NB4 (cell line): ENCODE measurements at places on chromosomes 1 and 21.
A peak's percentile ranks its signal among the peaks of the same experiment; 100 is the strongest.

DNA sequence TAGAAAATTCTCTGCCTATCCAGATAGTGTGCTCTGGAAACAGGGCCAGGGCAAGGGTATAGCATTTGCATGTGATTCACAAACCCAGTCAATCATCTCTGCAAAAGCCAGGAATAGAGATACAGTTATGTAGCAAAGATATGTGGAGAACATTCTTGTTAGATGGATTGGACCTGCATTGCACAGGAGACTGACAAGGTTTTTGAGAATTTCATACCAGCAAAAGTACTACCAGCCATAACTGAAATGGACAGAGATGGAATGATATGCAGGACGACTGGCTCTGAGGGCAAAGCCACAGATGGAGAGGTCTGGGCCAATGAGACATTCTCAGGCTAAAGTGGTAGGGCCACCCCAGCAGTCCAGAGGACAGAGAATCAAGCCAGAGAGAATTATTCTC, 24.7 kb downstream of the SCMH1 start:
- DNase-seq = no peak

- DNase-seq = no peak
Observed at GRCh38 chr1:230120289-230120920, 53.4 kb downstream of the GALNT2 start.

DNA sequence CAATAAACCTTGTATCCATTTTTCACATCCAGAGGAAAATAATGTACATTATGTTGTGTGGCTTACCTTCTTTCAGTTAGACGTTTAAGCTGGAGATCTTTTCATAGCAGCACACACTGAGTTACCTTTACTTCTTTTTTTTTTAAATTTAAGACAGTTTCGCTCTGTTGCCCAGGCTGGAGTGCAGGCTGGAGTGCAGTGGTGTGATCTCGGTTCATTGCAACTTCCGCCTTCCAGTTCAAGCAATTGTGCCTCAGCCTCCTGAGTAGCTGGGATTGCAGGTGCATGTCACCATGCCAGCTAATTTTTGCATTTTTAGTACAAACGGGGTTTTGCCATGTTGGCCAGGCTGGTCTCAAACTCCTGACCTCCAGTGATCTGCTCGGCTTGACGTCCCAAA, 7.4 kb upstream of the CAMTA1 start:
- DNase-seq = no peak

GRCh38 chr1:239250353-239251035, 135.9 kb upstream of the CHRM3 start:
- peak; percentile 8 for DNase-seq

GRCh38 chr1:156584813-156585212, 5.3 kb downstream of the TTC24 start:
- no peak for DNase-seq

- no peak for DNase-seq
Observed at GRCh38 chr1:172870901-172871606, 179.7 kb downstream of the TNFSF18 start.

DNA sequence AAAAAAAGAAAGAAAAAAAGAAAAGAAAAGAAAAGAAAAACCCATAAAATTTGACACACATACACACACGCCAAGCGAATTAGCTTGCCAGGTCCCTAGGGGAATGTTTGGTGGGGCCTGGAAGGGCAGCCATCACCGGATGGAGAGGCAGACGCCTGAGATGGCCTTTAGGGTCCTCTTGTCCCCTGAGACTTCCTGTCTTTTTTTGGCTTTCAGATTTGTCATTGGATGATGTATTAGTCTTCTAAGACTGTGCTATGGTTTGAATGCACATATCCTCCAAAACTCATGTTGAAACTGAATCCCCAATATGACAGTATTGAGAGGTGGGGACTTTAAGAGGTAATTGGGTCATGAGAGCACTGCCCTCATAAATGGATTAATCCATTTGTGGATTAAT, 211.8 kb downstream of the TOMM20 start:
- no peak for DNase-seq

GRCh38 chr1:98921817-98922216, 82.8 kb downstream of the PLPPR5 start:
- no peak for DNase-seq

DNA sequence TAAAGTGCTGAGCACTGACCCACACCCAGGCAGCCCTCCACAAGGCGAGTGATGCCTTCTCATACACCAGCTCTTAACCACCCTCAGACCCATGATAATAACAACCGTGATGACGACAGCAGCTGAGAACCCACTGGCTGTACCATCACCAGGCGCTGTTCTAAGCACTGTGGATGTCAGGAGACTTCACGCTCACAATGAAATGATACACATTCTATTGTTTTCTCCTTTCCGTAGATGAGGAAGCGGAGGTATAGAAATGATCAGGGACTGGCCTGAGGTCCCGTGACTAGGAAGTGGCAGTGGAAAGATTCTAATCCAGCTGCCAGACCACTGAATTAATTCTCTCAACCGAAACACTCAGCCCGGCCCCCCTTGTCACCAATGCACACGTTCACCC, 32.6 kb downstream of the SDC3 start:
- no peak for DNase-seq

GRCh38 chr1:153746174-153746573, 18.3 kb downstream of the INTS3 start:
- no peak for DNase-seq

DNA sequence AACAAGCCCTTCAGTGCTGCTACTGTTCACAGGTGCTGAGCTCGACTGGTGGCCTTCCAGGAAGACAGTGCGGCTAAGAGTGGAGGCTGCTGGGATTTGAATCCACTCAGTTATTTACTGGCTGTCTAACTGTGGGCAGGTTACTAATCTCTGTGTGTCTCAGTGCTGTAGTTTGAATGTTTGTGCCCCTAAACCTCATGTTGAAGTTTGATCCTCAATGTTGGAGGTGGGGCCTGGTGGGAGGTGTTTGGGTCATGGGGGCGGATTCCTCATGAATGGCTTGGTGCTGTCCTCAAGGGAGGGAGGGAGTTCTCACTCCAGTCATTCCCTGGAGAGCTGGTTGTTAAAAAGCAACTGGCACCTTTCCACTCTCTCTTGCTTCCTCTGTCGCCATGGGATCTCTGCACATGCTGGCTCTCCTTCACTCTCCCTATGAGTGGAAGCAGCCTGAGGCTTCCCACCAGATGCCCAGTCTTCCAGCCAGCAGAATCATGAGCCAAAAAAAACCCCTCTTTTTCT, 334.8 kb downstream of the RPS6KC1 start:
- no peak for DNase-seq

- no peak for DNase-seq
Observed at GRCh38 chr1:58231204-58231603, 315.3 kb downstream of the OMA1 start.

GRCh38 chr1:56511364-56511763, 68.0 kb downstream of the PLPP3 start:
- no peak for DNase-seq

- peak; percentile 24 for DNase-seq
Observed at GRCh38 chr1:198212675-198213074, 55.9 kb downstream of the NEK7 start.

DNA sequence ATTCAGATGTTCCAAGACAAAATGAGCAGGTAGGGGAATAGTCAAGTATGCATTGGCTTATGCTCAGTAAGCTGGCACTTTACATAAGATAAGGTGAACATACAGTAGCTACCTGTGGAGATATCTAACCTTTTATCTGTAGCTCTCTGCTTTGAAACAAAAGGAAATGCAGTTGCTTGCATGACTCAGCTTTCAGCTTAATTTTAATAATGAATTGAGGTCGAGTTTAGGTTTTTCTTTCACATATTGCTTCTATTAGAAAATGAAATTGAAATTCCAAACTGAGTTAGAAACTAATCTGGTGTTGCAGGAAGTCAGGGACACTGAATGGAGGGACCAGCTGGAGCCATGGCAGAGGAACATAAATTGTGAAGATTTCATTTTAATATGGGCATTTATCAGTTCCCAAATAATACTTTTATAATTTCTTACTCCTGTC, 8.3 kb downstream of the FRRS1 start:
- DNase-seq = no peak

- no peak for DNase-seq
Observed at GRCh38 chr1:94281361-94282142, 44.2 kb upstream of the ARHGAP29 start.

- DNase-seq = no peak
Observed at GRCh38 chr1:5709461-5709975, 282.7 kb downstream of the NPHP4 start.

DNA sequence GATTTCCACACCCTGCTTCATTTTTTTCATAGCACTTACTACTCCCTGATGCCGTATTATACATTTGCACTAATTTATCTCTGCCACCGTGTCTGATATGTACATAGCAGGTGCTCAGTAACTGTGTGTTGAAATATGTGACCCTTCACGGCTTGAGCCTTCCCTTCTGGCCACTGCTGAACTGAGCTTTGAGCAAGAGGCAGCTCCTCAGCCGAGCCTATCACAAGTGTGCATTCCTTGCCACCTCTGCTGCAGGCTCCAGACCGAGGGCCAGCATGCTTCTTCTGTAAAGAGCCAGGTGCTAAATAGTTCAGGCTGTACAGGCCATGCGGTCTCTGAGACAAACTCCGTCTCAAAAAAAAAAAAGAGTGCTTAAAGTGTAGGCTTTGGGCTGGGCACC, 22.6 kb downstream of the PLEKHM2 start:
- no peak for DNase-seq

DNA sequence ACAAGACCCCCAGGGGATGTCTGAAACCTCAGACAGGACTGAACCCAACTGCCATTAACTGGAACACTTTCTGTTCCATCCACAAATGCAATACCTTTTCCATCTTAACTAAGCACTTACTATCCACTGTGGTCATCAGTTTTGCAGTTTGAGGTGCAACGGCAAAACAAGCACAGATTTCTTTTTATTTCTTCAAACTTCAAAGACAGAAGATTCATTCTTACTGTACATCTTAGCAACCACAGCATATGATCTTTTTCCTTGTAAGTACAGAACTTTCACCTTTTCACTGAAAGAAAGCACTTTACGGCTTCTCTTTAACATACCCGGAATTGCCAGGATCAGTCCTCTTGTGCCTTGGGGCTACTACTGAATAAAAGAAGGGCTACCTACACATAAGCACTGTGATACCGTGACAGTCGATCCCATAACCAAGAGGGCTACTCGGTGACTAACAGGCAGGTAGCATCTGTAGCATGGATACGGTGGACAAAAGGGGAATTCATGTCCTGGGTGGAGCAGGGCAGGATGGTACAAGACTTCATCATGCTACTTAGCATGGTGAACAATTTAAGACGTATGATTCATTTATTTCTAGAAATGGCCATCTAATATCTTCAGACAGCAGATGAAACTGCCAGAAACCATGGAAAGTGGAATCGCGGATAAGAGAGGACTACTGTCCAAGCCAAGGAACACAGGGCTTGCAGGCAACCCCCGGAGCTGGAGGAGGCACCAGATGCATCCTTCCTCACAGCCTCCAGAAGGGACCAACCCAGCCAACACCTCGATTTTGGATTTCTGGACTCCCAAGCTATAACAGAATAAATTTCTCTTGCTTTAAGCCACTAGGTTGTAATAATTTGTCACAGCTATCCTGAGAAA, 18.4 kb downstream of the ERG start:
- no peak for DNase-seq

GRCh38 chr21:27425172-27425571, 458.3 kb upstream of the ADAMTS5 start:
- DNase-seq = no peak

DNA sequence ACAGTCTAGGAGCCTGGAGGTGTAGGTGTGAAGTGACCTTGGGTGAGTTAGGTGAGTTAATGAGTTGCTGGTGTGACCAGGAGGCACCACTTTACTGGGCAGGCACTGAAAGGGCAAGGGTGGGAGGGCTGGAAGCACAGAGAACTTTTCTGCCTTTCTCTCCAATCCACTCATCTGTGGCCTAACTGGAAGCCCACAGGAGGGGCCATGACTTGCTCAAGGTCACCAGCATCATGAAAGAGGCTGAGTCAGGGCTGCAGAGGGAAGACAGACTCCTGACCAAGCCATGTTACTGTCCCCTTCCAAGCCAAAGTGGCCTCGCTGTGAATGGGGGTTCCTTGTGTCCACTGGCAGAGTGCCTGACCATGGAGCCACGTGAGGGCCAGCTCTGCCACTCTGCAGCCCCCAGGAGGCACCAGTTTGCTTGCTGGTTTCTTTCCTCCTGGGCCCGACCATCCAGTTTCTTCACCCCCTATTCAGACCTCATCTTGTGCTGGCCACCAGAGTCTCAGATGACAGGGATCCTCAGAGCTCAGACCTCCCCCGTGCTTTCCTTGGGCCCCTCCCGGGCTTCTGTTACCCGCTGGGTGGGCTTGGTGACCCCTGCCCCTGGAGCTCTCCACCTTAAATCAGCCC, 4.3 kb upstream of the BSND start:
- DNase-seq = no peak

- DNase-seq = no peak
Observed at GRCh38 chr1:49197081-49197480, 420.4 kb upstream of the BEND5 start.

- DNase-seq = no peak
Observed at GRCh38 chr1:102588536-102588935, 519.8 kb downstream of the COL11A1 start.

DNA sequence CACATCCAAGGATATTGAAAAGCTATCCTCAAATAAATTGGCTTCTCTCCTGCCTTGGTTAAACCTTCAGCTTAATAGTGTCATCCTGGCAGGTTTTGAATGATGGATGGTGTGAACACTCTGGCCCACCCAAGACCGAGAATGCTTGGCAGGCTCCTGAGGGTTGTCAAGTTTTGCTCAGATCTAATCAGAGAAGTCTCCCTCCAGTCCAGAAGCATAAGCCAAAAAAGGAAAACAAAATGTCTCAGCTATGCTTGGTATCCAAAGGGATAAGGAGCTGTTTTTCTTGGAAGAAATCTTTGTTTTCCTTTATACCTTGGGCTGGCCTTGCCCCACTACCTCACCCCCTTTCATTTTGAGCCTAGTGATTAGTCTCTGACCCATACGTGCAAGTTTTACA, 172.7 kb downstream of the CRB1 start:
- DNase-seq = no peak

- DNase-seq = no peak
Observed at GRCh38 chr1:102083192-102083591, 86.5 kb upstream of the OLFM3 start.

- no peak for DNase-seq
Observed at GRCh38 chr1:64861611-64862010, 104.7 kb downstream of the JAK1 start.

- DNase-seq = no peak
Observed at GRCh38 chr1:27521336-27521831, 31.4 kb upstream of the WASF2 start.

GRCh38 chr1:23389837-23390321, 20.2 kb upstream of the ZNF436 start:
- DNase-seq = no peak

DNA sequence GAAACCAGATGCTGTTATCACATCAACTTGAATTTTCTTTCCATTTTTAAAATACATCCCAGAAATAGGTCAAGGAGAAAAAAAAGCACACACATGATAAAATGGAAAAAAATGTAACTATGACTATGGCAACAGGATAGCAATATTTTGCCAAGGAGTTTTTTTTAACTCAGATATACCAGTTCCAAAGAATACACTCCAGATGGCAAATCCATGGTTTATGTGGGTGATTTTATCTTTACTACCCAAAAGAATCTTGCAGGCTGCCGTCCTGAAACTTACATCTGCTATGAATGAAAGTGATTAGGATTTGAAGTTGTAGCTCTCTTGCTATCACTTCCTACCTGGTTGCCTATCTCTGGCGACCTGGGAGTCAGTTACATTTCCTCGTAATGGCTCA, 91.0 kb upstream of the PLPPR4 start:
- no peak for DNase-seq

- peak; percentile 9 for DNase-seq
Observed at GRCh38 chr1:201053155-201053860, 29.8 kb upstream of the KIF21B start.

GRCh38 chr1:89023026-89023425, 360 bp upstream of the GBP3 start:
- DNase-seq = peak; percentile 32

GRCh38 chr1:180271272-180272255, 41.5 kb downstream of the LHX4 start:
- DNase-seq = no peak
